ENCODE measurements at places on chromosomes 13 and 19.

- DNase-seq = peak; percentile 72
- peaks cover 70% of the 10 kb centered on the region for H3K4me1 ChIP-seq
- H3K36me3 ChIP-seq = peaks cover 16% of the 10 kb centered on the region
- peak overlapping the region; percentile 66 for H3K4me3 ChIP-seq
- no peaks in the 10 kb centered on the region for H3K27me3 ChIP-seq
Observed at GRCh38 chr19:38693380-38694223, 46.2 kb downstream of the ACTN4 start.

DNA sequence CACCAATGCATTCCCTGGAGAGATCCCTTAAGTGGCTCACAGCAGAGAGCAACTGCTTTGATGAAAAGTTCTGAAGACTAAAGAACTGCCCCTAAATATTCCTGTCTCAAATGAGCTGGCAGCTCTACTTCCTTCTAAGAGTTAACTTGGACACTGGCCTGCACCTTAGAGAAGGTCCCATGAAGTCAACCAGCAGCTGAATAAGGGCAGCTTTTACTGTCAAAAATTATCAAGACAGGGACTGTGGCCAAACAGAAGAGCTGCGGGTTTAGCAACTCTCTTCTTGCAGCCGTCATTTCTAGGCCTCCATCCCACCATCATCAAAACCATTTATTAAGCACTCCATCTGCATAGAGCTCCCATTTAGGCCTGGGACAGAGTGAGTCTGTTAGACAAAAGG is 491.1 kb upstream of the TSHZ3 start:
- no peak overlapping the region for H3K4me3 ChIP-seq
- no peaks in the 10 kb centered on the region for H3K36me3 ChIP-seq
- no peaks in the 10 kb centered on the region for H3K4me1 ChIP-seq
- no peak for DNase-seq
- no peak overlapping the region for H3K27ac ChIP-seq
- H3K27me3 ChIP-seq = no peaks in the 10 kb centered on the region

DNA sequence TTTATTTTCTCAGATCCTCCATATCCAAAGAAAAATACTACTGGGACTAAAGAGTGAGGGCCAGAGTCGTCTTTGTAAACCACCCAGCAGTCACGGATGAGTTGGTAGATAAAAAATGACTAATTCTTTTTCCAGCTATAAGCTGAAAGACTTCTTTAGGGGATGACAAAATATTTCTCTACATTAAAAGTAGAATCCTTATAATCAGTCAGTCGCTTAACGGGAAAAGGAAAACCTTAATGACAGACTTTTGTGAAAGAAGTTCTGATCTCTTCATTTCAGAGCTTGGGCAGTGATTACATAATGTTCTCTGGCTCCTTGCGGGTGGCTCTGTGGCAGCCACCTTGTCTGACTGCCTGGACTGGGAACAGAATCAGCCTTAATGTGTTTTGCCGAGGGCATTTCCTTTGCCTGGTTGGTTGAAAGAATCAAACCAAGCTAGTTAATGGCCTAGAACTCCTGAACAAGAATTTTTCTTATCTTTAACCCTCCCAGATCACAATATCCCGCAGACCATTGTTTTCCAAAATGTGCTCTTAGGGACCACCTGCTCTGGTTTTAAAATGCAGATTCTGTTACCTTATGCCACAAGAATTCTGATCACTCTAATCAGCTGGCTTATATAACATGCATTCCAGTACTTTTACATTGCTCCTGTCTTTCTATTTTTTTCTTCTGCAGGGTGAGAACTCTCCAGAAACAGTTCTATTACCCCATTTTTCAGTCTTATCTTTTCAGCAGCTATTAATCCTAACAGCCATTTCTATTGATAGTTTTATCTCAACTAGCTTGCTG is 2.5 kb downstream of the ITM2B start:
- peak; percentile 41 for DNase-seq
- H3K27ac ChIP-seq = peak overlapping the region; percentile 55
- peaks cover 23% of the 10 kb centered on the region for H3K36me3 ChIP-seq
- H3K27me3 ChIP-seq = peaks cover 13% of the 10 kb centered on the region

- no peaks in the 10 kb centered on the region for H3K4me1 ChIP-seq
- H3K4me3 ChIP-seq = no peak overlapping the region
- H3K27me3 ChIP-seq = peaks cover 6% of the 10 kb centered on the region
Observed at GRCh38 chr13:27338816-27339215, 68.2 kb downstream of the RASL11A start.

DNA sequence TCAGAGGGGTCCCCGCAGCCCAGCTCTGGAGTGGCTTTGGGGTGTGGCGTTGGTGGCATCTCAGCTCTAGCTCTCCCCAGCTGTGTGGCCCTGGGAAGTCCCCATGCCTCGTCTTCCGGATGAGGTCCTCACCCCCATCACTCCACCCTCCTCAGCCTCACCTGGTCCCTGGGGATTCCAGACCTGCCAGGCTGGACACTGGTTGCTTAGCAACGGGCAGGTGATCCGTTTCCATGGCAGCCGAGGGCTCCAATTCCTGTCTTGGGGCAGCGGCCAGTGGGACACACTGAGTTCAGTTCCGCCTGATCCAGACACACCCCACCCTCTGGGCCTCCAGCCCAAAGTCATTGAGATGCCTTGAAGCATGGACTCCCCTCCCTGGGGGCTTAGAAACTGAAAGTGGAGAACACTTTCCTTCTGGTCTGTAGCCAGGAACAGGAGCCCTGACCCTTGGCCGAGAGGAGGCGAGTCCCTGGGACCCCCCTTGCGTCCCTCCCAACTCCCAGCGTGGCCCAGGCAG is 7.7 kb upstream of the MISP start:
- DNase-seq = no peak
- H3K4me3 ChIP-seq = no peak overlapping the region
- H3K36me3 ChIP-seq = no peaks in the 10 kb centered on the region

DNA sequence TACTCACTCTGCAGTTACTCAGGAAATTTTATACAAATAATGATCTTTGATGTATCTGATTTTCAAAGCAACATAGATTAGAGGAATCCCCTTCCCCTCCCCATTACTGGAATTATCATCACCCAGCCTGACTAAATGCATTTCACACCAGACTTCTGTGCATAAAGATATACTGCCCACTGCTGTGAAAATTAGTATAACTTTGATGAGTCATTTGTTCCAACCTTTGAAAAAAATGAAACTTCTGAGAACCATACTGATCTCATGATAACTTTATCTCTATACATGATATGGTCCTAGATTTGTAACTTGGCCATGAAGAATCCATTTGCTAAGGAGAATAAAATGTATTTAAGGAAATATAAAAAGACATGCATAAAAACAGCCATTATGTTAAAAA is 63.9 kb downstream of the GPC6 start:
- no peaks in the 10 kb centered on the region for H3K4me1 ChIP-seq
- DNase-seq = no peak
- H3K36me3 ChIP-seq = no peaks in the 10 kb centered on the region
- no peak overlapping the region for H3K4me3 ChIP-seq
- no peaks in the 10 kb centered on the region for H3K27me3 ChIP-seq

DNA sequence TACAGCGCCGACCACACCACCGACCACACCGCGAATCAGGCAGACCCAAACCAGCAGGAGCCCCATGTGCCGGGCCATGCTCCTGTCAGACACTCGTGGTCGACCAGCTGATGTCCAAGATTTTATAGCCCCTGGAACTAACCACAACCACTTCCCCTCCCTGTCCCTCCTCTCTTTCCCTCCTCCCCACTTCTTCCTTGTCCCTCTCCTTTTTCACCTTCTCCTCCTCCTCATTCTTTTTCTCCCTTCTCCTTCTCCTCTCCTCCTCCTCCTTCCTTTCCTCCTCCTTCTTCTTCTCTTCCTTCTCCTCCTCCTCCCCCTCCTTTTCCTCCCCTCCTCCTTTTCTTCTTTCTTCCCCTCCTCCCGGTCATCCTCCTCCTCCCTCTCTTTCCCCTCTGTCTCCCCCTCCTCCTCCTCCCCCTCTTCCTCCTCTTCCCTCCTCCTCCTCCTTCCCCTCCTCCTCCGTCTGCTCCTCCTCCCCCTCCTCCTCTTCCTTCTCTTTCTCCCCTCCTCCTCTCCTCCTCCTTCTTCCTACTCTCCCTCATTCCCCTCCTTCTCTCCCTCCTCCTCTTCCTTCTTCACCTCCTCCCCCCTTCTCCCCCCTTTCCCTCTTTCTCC is 670 bp downstream of the BSPH1 start:
- no peak for DNase-seq
- H3K4me1 ChIP-seq = no peaks in the 10 kb centered on the region
- no peak overlapping the region for H3K27ac ChIP-seq

- H3K4me3 ChIP-seq = peak overlapping the region; percentile 91
- H3K27me3 ChIP-seq = peaks cover 50% of the 10 kb centered on the region
- H3K27ac ChIP-seq = peak overlapping the region; percentile 67
Observed at GRCh38 chr13:34943436-34944273, 1.6 kb downstream of the NBEA start.

- DNase-seq = no peak
- no peaks in the 10 kb centered on the region for H3K27me3 ChIP-seq
- no peaks in the 10 kb centered on the region for H3K36me3 ChIP-seq
- no peak overlapping the region for H3K27ac ChIP-seq
- no peak overlapping the region for H3K4me3 ChIP-seq
Observed at GRCh38 chr13:67107979-67108378, 122.2 kb downstream of the PCDH9 start.

GRCh38 chr19:12111176-12111575 is 29.0 kb downstream of the ZNF20 start:
- H3K36me3 ChIP-seq = peaks cover 46% of the 10 kb centered on the region
- H3K27ac ChIP-seq = no peak overlapping the region
- H3K4me3 ChIP-seq = no peak overlapping the region
- no peaks in the 10 kb centered on the region for H3K4me1 ChIP-seq
- H3K27me3 ChIP-seq = no peaks in the 10 kb centered on the region

GRCh38 chr19:50173127-50173526 is 10.0 kb upstream of the IZUMO2 start:
- no peaks in the 10 kb centered on the region for H3K36me3 ChIP-seq

- no peaks in the 10 kb centered on the region for H3K27me3 ChIP-seq
- DNase-seq = no peak
- H3K4me1 ChIP-seq = no peaks in the 10 kb centered on the region
- no peak overlapping the region for H3K27ac ChIP-seq
- no peaks in the 10 kb centered on the region for H3K36me3 ChIP-seq
Observed at GRCh38 chr19:30540761-30541160, 168.6 kb downstream of the ZNF536 start.

DNA sequence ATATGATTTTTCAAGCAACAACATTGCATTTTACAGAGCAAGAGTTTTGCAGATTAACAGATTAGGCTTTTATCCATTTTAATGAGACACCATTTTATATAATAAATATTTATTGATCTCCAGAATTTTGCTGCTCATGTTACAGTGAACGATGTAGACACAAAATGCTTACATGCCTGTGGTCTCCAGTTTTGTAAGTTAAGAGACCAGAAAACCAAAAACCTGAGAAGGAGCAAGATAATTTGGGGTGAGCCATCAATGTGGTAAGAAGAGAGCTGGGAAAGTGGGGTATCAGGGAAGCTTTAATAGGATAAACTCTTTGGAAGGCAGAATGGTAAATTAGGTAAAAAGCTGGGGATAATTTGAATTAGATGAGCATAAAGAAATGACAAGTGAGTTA is 2100.5 kb upstream of the PCDH20 start:
- H3K27me3 ChIP-seq = no peaks in the 10 kb centered on the region
- no peak overlapping the region for H3K27ac ChIP-seq
- no peaks in the 10 kb centered on the region for H3K4me1 ChIP-seq
- H3K4me3 ChIP-seq = no peak overlapping the region

DNA sequence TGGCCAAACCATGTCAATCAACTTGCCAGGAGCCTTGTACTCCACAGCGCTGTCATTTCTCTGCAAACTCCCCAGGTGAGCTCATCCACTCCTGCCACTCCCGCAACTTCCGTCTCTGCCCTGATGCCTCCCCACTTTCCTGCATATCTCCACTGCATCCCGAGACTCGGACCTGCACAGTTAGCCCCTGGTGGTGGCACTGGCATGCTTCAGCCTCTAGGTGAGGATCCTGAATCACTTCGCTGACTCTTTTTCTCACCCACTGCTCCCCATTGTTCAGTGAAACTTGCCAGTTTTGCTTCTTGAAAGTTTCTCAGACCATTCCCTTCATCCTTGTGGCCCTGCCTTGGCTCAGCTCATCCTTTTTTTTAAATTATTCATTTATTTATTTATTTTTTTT is 3.4 kb upstream of the CTU1 start:
- no peaks in the 10 kb centered on the region for H3K27me3 ChIP-seq
- peaks cover 35% of the 10 kb centered on the region for H3K4me1 ChIP-seq
- peaks cover 6% of the 10 kb centered on the region for H3K36me3 ChIP-seq
- H3K27ac ChIP-seq = no peak overlapping the region
- DNase-seq = no peak

GRCh38 chr19:1783874-1784273 is 28.2 kb downstream of the ATP8B3 start:
- no peak for DNase-seq
- H3K27me3 ChIP-seq = peaks cover 19% of the 10 kb centered on the region
- no peak overlapping the region for H3K4me3 ChIP-seq

DNA sequence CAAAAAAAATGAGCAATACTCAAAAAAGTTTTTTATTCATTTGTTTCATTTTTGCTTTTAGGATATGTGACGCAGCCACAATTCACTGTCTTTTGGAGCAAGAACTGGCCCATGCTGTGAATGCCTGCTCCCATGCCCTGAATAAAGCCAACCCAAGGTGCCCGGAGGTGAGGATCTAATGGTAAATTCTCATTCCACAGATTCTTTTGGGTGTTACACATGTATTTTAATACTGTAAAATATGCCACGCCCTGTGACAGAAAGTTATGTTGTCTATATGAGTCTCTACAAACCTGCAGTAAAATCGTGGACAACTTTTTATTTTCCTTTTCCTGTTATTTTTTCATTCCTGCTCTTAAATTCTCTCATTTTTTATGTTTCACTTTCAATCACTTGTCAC is 57.5 kb upstream of the AKAP11 start:
- no peak for DNase-seq
- peaks cover 31% of the 10 kb centered on the region for H3K36me3 ChIP-seq
- no peak overlapping the region for H3K27ac ChIP-seq
- no peak overlapping the region for H3K4me3 ChIP-seq
- H3K4me1 ChIP-seq = peaks cover 2% of the 10 kb centered on the region

GRCh38 chr19:6491802-6492592 is 10.1 kb downstream of the TUBB4A start:
- peaks cover 2% of the 10 kb centered on the region for H3K36me3 ChIP-seq
- H3K27ac ChIP-seq = no peak overlapping the region
- no peak overlapping the region for H3K4me3 ChIP-seq
- H3K4me1 ChIP-seq = peaks cover 12% of the 10 kb centered on the region

GRCh38 chr13:52931539-52932431 is 83.3 kb upstream of the PCDH8 start:
- no peaks in the 10 kb centered on the region for H3K4me1 ChIP-seq
- H3K27ac ChIP-seq = no peak overlapping the region
- no peak for DNase-seq
- no peaks in the 10 kb centered on the region for H3K36me3 ChIP-seq
